Stimulated activated CD4-positive, alpha-beta T cell treated with anti-CD3 and anti-CD28 coated beads, Interleukin-4, amount 100 ng/mL, for 4 hours (primary cell): ENCODE measurements at places on chromosomes 4 and X.
A peak's percentile ranks its signal among the peaks of the same experiment; 100 is the strongest.

DNA sequence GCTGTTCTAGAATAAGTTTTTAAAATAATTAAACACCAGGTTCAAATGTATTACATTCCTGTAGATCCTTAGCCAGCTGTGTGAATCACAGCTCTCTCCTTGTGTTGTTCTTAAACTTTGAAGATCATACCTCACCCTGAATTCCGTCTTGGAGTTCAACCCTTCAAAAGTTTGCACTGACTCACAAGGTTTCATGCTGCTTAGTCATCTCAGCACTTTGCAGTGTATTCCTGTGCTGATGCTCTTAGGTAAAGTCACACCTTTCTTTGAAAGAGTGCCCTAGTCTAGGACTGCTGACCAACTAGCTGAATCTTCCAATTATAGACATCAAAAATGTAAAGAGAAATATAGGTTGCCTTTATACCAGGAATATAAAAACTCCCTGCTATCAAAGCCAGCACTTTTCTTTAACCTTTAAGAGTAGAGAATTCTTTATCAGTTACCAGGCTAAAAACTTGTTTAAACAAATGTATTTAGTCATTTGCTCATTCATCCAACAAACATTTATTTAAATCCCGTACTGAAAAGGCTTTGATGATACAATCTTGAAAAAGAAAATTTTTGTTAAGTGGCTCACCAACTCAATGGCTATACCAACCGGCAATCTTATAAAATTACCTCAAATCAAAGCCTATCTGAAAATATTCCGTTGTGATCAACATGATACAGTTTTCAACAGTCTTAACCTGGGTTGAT, 169.7 kb downstream of the RAP1GDS1 start:
- no peak for DNase-seq

DNA sequence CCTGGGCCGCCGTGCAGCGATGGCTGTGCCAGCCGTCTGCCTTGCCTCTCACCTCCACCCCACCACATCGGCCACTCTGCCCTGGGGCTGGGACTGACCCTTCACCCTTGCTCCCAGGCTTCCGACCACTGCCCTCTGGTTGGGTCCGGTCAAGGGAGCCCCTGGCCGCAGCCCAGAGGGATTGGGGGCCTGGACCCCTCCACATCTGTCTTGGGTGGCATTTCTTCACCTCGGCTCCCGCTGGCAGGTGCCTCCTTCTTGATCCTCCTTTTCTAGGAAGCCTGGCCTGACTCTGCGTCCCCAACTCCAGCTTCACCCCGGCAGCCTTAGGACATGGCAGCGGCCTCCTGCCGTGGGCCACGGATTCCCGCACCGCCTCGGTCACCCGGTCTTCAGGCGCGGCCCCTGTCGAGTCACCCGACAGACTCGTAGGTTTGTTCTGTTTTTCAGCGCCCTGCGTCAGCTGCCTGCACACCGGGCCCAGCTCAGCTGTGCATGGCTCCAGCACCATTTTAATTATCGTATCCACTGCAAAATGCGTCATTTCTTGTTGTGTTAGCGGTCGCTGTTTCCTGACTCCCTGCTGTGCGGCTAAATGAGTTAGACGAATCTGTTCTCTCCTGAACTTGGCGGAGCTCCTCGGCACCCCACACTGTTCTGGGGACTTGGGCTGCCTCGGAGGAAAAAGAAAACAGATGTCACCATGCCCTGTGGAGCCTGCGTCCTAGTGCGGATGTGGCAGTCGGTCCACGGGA, 124.0 kb downstream of the FAM53A start:
- no peak for DNase-seq

DNA sequence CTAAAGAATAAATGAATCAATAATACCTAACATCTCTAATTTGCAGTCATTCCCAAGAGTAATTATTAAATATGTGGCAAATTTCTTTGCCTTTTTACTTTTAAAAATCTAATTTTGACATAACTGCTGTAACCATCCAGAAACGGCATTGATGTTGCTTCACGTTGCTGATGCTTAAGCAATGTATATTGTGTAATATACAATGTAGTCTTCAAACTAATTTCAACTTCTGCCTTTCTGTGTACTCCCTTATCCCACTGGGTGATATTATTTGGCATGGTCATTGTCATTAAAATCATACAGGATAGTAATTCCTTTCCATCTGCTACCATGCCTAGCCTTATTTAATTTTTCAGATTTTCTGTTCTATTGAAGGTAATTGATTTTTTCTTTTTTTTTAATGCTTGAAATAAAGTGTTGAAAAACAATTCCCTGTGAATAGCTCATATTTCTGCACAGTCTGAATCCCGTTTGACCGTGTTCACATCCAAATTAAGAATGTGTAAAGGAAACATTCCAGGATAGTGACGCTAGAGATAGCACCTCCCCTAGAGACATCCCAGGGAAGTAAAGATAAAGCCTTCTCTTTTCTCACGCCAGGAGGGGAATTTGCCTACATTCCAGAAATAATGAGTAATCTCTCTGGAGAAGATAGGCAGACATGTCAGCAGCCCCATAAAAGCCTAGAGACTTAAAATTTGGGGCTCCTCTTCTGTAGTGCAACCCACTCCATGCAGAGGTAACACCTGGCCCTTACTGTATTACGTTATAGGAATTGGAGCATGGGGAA, 8.6 kb downstream of the FAM200B start:
- no peak for DNase-seq

GRCh38 chr4:60897415-60897814, 302.7 kb upstream of the ADGRL3 start:
- no peak for DNase-seq

DNA sequence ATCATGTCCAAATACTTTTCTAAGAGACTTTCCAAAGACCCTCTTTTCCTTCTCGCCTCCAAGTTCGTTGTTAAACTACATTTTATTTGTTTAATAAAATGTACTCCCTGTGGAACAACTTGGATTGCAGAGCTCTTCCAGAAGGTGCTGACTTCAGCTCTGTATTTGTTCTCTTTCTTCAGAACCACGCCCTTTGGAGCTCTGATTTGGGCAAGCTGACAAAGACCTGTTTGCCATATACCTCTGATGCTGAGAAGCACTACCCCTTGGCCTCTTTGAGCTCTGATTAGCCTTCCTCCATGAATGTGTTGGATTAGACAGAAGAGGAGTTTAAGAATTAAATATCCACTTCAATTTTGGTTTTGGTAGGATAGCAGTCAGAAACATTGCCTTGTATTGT, 815.1 kb upstream of the POU3F4 start:
- no peak for DNase-seq

- DNase-seq, result no peak
These were observed 892.8 kb upstream of the DIAPH2 start for GRCh38 chrX:95791876-95792275.

DNA sequence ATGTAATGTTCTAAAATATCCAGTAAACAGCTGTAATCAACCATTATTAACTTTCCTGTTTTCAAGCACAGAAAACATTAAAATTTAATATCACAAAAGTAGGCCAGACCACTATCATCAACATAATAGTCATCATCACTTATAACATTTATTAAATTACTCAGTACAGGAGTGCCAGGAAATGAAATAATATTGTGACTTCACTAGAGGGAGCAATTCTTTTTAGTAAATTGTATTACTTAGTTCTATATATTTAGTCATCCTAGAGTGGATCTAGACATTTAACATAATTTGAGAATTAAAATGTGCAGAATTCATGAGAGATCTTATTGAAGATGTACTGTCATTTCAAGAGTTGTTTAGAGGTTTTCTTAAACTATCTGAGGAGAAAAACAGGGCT, 33.6 kb downstream of the PITX2 start:
- no peak for DNase-seq

DNA sequence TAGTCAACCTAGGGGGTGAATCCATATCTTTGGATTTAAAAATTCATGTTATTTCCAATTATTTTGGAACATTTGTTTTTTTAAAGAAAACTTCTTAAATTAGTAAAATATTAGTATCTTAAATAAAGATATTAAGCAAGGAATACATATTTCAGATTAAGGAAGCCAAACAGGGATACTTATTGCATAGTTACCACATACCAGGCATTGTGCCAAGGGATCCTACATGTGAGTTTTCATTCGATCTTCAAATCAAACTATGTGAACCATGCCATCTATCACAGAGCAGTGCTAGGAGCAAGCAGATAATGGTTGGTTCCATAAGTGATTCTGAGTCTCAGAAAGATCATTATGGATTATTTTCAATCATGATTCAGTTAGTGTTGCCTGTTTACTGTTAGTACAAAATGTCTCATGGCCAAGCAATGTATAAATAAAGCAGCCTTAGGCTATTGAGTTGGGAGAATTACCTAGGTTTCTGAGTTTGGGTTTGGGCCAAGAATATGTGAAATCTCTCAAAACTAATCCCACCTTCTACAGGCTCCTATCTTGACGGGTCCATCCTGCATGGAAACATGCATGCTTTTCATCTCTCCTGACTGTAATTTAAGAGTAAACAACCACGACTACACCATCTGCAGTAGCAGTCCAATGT, 176.7 kb downstream of the NPFFR2 start:
- no peak for DNase-seq

DNA sequence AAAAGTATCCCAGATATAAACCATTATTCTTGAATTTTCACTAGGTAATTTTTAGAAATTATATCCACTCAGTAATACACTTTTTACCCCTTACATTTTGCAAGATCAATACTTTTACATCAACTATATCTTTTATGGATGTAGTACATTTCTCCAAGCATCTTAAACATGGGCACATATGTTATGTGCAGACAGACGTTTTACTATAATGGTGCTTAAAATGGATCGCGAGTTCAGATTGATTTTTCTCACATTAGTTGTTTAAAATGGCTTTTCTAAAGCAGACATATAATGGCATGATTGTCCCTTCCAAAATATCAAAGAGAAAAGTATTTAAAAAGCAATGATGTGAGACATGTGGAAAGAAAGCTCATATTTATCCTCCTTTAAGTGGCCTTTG, 786.1 kb downstream of the PDHA2 start:
- no peak for DNase-seq

DNA sequence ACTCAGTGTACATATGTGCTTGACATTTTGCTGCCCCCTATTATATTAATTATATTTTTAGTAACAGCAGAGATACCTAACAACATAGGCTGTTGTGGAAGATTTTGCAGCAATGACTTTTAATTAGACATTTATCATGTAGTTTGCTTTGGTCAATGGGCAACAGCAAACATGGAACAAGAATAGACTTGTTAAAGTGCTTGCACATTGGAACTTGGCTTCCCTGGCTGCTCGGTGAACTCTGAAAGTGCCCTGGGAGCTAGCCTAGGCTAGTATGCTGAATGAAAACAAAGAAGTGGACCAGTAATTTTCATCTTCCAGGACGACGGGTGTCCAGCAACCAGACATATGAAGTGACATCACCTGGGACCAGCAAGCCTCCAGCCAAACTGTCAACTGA, 1157.1 kb downstream of the ARAP2 start:
- DNase-seq, result no peak

GRCh38 chr4:139227729-139228404, 50.8 kb upstream of the ELF2 start:
- no peak for DNase-seq

GRCh38 chrX:18151649-18152048, 69.0 kb downstream of the BEND2 start:
- DNase-seq, result no peak

GRCh38 chrX:3815896-3816664, 102.6 kb upstream of the PRKX start:
- DNase-seq, result peak; percentile 33

DNA sequence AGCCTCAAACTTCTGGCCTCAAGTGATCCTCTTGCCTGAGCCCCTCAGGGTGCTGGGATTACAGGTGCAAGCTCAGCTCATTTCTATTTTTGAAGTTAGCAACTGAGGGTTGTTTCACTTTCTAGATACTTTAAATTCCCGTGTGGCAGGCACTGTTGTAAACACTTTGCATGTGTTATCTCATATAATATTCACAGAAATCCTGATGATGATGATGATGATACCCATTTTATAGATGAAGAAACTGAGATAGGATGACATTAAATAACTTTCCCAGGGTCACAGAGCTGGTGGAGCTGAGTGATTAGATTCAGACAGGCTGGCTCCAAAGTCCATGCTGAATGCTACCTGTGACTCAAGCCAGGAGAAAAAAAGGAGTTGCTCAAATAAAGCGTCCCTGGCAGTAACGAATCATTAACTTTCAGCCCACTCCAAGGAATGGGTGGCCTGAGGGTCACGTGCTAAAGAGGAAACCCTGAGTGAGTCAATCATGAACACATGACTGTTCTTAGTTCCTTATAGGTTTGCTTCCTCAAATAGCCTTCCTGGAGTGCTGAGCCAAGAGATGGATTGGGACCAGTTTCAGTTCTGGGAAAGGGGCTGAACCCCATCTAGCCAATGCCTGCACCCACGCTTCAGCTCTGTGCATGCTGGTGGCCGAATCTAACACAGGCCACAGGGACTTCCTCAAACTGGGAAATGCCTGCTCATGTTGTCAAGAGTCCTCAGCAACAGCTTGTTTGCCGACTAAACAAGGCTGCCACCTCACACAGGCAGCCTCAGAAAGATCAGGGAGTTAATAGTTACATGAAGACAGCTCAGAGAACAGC, 52.8 kb downstream of the RBM47 start:
- no peak for DNase-seq

DNA sequence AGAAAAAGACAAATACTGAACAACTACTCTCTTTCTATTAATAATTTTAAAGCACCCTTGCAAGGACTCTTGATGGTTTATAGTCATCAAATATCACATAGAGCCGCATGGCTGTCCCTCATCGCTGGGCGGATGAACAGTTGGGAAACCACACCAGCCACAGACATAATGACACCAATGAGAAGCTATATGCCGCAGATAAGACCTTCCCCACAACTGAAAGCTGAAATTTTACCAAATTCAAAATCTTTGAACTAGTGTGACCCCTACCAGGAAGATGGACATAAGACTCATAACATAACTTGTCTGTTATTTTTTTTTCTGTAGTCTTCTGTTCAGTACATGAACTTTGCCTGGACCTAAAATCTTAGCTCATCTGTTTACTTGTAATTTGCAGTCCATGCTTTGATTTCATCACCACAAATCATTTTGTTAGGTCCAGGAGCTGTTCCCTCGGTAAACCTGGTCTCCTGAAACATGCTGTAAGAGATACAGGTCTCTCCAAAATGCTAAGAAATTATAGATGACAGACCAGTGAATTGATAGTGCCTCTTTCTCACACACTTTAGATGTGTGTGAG, 157.3 kb upstream of the RAPGEF2 start:
- no peak for DNase-seq

GRCh38 chr4:170672381-170672965, 582.7 kb upstream of the AADAT start:
- DNase-seq, result no peak

- no peak for DNase-seq
These were observed 67.1 kb upstream of the MYOZ2 start for GRCh38 chr4:119068529-119068962.

DNA sequence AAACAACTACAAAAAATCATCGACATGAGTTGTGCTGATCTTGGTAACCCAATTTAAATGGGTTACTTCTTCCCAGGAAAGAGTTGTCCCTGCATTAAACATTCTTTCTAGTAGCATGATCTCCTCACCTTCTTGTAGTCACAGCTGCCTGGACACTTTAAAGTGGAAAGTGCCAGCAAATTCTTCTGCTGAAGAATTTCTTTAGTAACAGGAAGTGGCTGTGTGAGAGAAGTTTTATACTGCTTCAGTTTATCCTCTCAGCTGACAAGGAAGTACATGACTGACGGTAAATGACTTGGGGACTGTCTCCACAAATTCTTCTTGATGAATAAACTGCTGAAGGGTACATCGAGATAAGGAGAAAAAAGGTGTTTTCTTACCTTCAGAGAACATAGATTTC, 18.2 kb upstream of the TNIP3 start:
- no peak for DNase-seq
